ENCODE measurements at places on chromosomes 16 and 17.
A peak's percentile ranks its signal among the peaks of the same experiment; 100 is the strongest.

- DNase-seq: no peak
These were observed 123.5 kb downstream of the IRF8 start for GRCh38 chr16:86022381-86022960.

- DNase-seq: no peak
These were observed 526 bp upstream of the MFSD6L start for GRCh38 chr17:8799570-8800212.

DNA sequence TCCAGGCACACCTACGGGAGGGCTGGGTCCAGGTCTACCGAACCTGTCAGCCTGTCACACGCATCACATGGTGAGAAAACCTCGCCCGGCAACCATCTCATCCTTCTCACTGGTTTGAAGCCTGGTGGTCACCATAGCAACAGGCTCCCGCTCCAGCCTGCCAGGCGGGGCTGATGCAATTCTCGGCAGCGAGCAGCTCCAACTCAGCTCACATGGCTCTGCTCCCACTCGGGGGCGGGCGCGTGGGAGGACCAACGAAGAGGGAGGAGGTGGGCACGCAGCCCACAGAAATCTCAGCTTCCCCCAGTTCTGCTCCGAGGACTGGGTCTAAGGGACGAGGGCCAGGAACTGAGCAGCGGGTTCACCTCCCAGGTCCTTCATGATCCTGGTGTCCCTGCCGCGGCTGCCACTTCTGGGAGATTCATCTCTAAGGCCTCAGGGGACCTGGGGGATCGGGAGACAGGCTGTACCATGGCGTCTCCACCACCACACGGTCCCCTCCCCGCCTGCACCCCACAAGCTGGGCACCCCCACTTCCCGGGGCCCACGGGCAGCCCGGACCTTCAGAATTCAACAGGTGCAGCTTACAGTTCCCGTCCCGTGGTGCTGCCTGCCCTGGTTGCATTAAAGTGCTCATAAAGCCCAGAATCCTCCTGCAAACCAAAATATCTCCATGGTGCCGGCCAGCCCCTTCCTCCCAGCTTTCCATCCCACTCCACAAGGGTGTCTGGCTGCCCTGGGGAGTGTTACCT is 25.8 kb downstream of the ABR start:
- peak; percentile 71 for DNase-seq

- no peak for DNase-seq
These were observed 11.1 kb downstream of the BAHCC1 start for GRCh38 chr17:81406117-81406953.

GRCh38 chr16:17467923-17468540 is 2.7 kb downstream of the XYLT1 start:
- peak; percentile 77 for DNase-seq

All from astrocyte of the spinal cord (primary cell).